H7 (cell line): ENCODE measurements at places on chromosomes 2 and 18.

GRCh38 chr2:209367075-209367747 is 56.6 kb upstream of the MAP2 start:
- no peak for DNase-seq

GRCh38 chr2:105487142-105488069 is 88.6 kb upstream of the FHL2 start:
- DNase-seq = no peak

- DNase-seq = no peak
These were observed 500.5 kb upstream of the RAB6C start for GRCh38 chr2:129478902-129479517.

GRCh38 chr2:30511122-30512083 is 64.4 kb downstream of the LCLAT1 start:
- DNase-seq = no peak

GRCh38 chr2:37343537-37344434 is 644 bp upstream of the QPCT start:
- peak; percentile 66 for DNase-seq

- DNase-seq = no peak
These were observed 323.1 kb downstream of the NBAS start for GRCh38 chr2:15238028-15238427.

DNA sequence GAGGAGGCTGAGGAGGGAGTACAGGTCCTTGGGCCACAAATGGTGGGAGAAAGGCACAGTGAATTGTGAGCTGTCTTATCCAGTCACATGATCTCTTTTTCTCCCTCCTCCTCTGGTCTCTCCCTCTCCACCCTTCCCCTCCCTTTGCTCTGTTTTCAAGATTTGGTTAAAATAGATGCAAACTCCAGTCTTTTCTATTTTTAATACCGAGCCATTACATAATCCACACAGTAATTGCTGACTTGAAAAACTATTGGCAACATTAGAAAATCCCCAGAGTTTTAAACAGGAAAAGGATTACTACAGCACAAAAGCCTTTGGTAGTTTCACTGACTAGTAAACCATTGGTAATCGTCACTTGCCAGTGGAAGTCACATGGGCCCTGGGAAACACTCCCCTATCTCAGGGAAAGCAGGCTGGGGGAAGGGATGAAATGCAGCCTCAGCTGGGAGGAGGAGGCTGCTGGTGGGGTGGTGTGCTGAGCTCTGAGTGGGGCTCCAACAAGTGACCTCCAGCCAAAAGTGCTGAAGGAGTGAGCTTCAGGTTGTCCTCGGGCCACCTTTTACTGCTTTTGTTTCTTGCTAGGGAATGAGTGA is 57.4 kb upstream of the PCBP1 start:
- DNase-seq = peak; percentile 84

GRCh38 chr2:220281771-220282170 is 654.3 kb downstream of the SLC4A3 start:
- no peak for DNase-seq

DNA sequence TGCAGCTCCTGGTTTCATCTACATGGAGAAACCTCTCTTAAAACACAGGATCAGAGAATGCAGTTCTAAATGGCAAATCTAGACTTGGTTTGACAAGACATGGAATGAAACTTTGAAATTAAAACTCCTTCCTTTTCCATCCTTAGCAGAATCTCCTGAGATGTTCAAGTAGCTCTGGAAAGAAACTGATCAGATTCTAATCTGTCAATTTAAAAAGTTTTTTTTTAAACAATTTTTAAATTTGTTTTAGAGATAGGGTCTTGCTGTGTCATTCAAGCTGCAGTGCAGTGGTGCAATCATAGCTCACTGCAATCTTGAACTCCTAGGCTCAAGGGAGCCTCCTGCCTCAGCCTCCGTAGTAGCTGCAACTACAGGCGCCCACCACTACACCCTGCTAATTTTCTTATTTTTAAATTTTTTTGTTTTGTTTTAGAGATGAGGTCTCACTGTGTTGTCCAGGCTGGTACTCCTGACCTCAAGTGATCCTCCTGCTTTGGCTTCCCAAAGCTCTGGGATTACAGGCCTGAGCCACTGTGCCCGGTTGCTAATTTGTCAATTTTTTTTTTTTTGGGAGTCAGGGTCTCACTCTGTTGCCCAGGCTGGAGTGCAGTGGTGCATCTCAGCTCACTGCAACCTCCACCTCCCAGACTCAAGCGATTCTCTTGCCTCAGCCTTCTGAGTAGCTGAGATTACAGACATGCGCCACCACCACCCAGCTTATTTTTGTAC is 216.7 kb downstream of the TGIF1 start:
- no peak for DNase-seq

GRCh38 chr2:212348501-212348900 is 190.1 kb downstream of the ERBB4 start:
- DNase-seq = no peak

DNA sequence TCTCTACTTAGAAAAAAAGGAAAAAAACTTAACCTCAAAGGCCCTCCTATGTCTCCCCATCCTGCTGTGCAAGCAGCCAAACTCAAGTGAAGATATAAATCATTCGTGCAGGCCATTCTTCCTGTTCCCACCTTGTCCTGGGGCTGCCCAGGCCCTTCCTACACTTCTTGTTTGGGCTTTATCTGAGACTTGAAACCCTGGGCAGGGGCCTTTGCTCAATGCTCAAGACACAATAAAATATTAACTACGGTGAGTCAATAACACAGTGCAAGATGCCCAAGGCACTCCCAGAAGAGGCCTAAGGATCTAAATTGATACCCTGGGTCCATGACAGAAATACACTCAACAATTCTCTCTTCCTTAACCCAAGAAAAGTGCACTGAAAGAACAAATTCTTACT is 67.6 kb downstream of the TBC1D8 start:
- DNase-seq = no peak

DNA sequence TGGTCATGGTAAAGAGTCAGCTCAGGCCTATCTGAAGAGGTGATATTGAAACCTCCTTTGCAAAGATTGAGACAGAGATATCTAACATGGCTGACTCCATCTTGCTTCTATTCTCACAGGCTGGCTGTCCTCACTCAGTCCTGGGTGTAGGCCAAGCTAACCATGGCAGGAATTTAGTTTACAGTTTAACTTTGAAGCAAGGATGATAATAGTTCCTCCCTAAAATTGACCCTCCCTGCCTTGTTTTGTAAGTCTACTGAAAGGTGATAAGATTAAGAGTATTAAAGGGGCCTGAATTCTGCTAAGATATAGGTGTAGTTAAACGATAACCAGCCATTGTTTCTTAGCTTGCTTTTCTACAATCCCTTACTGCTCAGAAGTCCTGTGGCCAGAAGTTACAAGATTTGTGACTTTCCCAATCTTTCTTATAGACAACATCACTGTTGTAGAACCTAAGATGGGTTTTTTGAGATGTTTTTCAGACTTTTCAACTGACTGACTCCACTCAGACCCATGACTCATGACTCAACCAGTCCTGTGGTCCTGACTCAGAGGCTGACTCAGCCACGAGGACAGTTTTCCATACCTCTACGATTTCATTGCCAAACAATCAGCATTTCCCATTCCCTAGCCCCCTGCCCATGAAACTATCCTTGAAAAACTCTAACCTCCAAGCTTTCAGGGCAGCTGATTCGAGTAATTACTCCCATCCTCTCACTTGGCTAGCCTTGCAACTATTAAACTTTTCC is 195.7 kb upstream of the SESTD1 start:
- no peak for DNase-seq
